ENCODE measurements at places on chromosomes 2 and 18.

- DNase-seq = no peak
These were observed 61.5 kb downstream of the RPRM start for GRCh38 chr2:153417077-153417476.

DNA sequence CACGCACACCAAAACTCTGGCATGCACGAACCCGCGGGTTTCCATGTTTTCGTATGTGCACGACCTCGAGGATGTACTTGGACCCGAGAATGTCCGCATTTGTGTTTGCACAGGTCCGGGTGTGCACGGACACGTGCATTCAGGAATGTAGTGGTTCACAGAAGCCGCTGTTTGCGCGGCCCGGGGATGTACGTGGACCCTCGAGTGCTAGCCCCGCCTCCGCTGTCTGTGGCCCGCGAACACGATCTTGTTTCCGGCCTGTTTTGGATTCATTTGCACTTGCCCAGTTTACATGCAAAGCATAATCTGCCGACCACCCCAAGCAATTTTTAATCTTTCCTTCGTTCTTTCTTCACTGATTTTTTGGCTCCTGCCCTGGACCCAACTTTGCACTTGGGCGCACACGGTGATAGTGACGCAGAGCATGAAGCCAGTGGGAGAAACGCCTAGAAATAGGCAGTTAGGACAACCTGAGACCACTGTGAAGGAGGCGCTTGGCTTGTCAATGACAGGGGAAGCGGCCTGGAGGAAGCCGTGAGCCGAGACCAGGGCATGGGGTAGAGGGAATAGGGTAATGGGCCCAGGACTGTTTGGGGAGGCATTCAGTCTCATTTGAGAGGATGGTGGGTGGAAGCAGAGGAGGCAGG, 45.4 kb upstream of the PTMA start:
- DNase-seq = no peak

DNA sequence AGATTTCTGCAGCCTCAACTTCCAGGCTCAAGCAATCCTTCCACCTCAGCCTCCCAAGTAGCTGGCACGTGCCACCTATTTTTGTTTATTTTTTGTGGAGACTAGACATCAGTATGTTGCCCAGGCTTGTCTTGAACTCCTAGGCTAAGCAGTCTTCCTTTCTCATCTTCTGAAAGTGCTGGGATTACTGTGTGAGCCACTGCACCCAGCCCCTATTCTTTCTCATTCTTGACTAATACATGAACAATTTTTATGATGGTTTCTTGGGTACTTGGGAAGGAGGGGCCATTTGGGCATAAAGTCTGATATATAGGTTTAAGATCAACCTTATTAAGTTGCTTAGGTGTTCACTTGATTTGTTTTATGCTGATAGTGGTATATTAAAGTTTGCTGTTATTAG, 26.2 kb downstream of the EPC2 start:
- no peak for DNase-seq

DNA sequence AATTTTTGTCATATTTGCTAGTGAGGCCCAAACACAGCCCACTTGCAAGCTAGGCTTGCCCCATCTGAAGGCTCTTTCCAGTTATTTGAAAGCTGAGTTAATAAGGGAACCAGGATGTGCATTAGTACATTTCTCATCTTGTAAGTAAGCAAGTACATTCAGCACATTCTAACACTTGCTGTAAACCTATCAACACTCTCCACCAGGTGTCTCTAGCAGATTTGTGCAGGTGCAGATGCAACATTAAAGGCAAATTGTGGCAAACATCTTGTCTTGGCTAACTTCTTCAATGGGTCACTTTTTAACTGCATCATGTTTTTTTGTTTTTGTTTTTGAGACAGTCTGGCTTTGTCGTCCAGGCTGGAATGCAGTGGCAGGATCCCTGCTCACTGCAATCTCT, 25.3 kb upstream of the MFSD6 start:
- peak; percentile 80 for DNase-seq

DNA sequence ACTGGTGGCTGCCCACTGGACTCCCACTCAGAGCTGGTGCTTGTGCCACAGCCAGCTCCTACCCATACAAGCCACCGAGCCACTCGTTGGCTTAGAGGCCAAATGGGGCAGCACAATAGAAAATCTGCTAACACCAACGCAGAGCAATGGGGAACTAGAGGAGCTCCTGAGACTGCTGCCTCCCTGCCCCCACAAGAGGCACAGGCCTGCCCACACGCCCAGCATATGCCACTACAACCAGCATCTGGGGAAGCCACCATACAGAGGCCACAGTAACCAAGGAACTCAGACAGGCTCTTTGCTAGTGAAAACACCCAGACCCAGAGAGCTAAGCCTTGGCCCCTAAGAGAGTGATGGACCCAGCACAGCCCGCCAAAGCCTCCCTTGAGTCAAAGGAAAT, 231.2 kb upstream of the RAB6C start:
- DNase-seq = no peak

DNA sequence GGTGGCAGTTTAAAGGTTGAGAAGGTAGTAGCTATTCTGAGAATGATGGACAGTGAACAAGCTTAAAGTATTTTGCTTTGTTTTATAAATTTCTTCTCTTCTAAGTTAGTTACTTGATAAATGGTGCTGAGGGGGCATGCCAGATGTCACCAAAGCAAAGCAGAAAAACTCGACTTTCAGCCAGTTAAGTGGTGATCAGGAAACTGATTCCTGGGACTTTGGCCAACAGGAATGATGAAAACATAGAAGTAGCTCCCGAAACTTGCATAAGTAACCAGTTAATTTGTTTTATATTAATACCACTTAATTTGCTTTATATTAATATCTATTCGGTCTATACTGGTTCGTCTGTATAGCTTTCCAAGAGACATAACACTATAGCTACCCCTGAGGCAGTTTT, 82.6 kb downstream of the FANCL start:
- DNase-seq = no peak

- no peak for DNase-seq
These were observed 1131.0 kb upstream of the NXPH2 start for GRCh38 chr2:139911160-139911559.

GRCh38 chr2:98761267-98761781, 30.4 kb upstream of the MGAT4A start:
- DNase-seq = no peak

- no peak for DNase-seq
These were observed 46.8 kb downstream of the TNS1 start for GRCh38 chr2:217955881-217956493.

GRCh38 chr2:44075541-44075940, 79.8 kb upstream of the LRPPRC start:
- no peak for DNase-seq

DNA sequence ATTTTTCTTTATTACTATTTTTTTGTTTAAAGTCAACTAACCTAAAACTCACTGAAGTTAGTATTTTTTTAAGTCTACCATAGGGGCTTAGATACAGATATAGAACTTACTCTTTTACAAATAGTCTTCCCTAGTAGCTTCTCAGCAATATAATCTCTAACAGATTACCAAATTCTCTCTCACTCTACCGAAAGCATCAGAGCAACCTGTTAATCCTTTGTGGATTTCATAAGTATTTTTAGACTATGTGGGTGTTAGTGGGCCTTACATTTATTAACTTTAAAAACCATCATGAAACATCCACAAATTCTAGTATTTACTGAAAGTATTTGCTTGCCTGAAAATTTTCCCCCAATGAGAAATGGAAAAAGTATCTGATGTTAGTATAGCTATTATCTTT, 84.6 kb upstream of the TFPI start:
- DNase-seq = no peak

GRCh38 chr2:185245806-185246205, 492.8 kb upstream of the FSIP2 start:
- DNase-seq = no peak

GRCh38 chr2:204401114-204401513, 144.2 kb upstream of the PARD3B start:
- no peak for DNase-seq

- no peak for DNase-seq
These were observed 137.2 kb upstream of the CELF4 start for GRCh38 chr18:37702841-37703240.

- DNase-seq = no peak
These were observed 49.5 kb upstream of the RAB12 start for GRCh38 chr18:8559612-8560186.

DNA sequence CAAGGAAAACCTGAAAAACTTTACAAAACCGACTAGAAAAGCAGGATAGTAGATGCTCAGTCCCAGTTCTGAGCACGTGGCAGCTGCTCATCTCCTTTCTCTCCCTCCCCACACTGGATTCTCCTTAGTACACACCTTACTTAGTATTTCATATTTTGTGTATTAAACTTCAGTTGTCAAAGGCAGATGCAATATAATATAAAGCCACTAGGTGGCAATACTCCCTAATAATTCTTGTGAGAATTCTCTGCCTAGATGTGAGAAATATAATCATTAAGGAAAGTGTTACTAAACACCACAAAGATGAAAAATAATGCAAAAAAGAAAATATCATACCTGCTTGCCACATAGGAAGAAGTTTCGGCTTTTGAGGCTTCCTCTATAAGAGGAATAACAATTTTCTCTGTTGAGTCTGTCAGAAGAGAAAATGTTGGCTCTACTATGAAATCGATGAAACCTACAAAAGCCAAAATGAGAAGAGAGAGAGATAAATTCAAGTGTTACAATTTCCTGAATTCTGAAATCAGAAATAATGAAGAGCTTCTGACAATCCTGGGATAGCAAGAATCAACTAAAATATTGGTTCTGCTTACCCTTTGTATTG, 200.6 kb downstream of the PPP1R1C start:
- DNase-seq = no peak

- DNase-seq = no peak
These were observed 112.8 kb downstream of the GULP1 start for GRCh38 chr2:188404341-188405004.

GRCh38 chr18:448116-448790, 52.2 kb downstream of the COLEC12 start:
- DNase-seq = no peak

DNA sequence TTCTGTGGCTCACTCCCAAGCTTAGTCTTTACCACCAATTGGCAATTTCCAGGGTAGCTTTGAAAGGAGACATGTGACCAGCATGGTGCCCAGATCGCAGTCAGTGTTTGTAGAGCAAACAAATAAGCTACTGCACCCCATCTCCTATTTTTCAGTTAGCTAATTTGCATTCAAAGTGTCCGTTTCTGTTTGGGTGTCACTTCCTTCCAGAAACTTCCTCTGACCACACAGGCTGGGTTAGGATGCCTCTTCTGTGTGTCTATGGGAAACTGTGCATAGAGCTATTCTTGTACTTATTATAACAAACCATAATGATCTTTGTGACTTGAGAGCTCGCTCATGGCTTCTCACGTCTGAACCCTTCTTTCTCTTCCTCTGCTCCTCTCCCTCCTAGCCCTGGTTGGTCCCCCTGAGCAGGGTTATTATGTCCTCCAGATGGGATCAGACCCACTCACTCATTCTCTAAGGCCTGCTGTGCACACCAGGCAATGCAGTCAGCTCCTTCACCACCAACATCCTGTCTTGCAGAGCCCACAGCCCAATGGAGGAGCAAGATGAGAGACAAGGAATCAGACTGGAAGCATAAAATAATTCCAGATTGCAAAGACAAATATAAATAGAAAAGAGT, 101.2 kb upstream of the ALK start:
- no peak for DNase-seq

DNA sequence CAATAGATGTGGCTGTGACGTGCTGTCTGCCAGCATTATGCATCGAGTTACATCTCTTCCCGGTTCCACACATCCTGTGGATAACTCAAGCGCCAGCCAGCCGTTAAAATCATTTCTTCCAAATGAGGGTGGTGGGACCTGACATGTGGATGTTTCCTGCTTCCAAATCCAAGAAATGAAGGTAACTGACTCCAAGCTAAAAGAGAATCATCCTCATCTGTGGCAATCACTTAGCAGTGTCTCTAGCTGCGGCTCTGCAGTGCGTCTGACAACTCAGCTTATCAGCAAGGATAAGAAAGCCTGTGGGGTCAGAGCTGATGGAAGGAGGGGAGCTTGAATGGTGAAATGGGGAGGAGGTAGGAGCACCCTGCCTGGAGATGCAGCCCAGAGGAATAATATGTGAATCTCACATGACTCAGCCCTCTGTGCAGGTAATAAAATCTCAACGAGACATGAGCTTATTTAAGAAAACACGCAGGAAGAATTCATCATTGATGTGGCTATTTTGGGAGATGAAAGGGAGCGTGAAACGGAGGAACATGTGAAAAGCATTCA, 382.2 kb upstream of the TRIB2 start:
- no peak for DNase-seq

DNA sequence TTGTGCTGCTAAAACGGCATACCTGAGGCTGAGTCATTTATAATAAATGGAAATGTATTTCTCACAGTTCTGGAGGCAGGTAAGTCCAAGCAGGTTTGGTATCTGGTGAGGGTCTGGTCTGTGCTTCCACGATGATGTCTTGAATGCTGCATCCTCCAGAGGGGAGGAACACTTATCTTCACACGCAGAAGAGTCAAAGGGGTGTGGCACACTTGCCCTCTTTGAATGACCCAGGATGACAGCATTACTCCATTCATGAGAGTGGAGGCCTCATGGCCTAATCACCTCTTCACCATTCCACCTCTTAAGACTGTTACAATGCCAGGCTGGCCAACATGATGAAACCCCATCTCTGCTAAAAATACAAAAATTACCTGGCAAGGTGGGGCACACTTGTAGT, 61.0 kb downstream of the NCAPH start:
- DNase-seq = no peak

DNA sequence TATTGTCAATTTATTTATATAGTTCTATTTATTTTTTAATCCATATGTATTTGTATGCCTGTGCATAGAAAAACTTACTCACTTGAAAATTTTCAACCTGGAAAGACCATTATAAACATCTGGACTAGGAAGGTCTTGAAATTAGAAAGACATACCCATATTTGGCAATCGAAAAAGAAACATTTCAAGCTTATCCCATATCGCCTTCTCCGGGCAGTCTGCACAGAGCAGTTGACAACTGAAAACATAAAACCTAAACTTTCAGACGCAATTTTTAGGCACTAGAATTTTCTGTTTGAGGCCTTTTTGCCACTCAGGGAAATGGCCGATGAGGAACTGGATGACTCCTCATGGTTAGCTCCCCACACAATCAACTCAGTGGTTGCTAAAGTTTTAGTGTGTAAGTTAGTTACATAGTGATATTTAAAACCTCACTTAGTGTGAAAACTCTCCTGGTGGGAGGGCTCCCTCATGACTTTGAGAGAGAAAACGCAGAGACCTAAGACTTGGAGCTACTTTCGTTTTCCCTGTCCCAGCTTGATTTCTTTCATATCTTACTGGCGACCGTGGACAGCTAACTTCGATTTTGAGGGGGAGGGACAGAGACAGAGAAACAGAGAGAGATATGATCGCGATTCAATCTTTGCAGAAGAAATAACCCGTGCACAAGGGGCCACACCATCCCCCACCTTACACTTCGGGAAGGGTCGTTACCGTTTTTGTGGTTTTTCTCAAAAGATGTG, 3.2 kb upstream of the HOXD12 start:
- peak; percentile 30 for DNase-seq

GRCh38 chr2:2586068-2586776, 255.1 kb upstream of the MYT1L start:
- DNase-seq = no peak

DNA sequence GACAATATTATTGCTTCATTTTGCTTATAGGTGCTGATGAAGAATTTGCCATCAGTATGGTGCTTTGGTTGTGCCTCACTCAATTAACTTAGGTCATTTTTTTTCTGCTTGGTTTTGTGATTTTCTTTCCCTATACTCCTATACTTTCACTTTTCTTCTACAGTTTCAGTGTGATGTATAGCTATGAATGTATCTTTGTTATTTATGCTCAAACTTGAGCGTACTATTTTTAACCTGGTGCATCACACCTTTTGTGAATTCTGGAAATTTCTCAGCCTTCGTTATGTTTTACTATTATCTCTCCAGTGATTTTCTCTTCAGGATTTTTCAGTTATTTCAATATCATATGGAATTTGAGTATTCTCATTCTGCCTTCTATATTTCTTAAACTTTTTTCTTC, 2035.3 kb upstream of the LRRTM1 start:
- DNase-seq = no peak

Data from T47D (cell line).